ENCODE measurements at places on chromosomes 16 and 17. TPM values are rescaled to one million over a fixed set of nuclear protein-coding genes. Genes with fewer than 3 reads are reported as not detected.

DNA sequence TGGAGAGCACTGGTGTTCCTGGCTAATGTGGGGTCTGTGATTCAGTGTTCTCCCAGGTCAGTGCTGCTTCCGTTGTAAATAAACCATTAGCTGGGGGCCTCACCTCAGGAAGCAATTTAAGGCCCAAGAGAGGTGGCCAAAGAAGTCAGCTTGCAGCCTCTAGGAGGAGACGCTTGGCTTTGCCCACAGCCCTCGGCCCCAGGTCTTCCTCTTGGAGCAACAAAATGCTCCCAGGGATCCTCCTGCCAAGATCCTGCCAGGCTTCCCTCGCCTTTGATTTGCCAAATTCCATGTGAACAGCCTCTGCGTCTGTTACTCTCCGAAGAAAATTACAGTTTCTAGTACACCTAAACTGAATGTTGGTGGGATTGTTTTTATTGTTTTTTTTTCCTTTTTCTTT, 62.4 kb upstream of the TBX2 start:
- no peak for DNase-seq

The TAT gene
- not detected for total RNA-seq

The MYH11 gene
- 306 TPM for total RNA-seq

DNA sequence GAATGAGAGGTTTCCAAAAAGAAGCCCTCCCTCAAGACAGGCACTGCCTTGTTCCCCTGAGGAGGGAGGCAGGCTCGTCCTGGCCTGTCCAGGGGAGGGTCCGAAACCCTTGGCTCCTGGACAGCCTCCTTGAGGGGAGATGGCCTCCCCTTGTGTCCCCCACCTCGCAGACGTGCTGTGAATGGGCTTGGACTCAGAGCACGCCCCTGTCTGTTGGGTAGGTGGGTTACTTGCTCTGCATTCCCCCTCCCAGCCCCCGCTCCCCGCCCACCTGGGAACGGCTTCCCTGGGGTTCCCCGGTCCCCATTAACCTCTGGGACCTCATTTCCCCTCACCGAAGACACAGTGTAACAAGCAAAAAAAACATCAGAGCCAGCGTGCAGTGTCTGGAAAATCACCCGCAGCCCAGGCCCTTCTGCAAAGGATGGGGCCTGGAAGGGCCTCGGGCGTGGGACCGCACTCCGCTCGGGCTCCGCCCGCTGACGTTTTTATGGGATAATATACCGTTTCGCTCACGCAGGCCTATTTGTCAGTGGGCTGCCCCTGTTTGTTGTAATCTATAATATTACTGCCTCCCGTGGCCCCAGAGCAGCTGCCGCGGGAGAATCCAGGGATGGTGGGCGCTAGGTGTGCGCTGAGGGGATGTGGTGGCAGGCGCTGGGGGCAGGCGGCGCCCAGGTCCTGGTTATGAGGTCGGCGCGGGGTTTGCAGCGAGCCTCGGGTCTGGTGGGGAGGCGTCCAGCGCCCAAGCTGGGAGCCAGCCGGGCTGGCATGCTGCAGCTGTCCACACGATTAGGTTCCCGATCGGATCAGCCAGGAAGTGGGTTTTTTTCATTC, 11.1 kb downstream of the BAHCC1 start:
- DNase-seq = no peak

The CRYM gene
- 2.0 TPM for total RNA-seq

- DNase-seq = no peak
Measured at GRCh38 chr16:67926181-67926750, 5.4 kb downstream of the CTRL start.

The KRT34 gene
- 0.57 TPM for total RNA-seq

- DNase-seq = no peak
Measured at GRCh38 chr16:78331731-78332130, 232.3 kb downstream of the WWOX start.

- DNase-seq = no peak
Measured at GRCh38 chr17:72077326-72077960, 43.4 kb upstream of the SOX9 start.

DNA sequence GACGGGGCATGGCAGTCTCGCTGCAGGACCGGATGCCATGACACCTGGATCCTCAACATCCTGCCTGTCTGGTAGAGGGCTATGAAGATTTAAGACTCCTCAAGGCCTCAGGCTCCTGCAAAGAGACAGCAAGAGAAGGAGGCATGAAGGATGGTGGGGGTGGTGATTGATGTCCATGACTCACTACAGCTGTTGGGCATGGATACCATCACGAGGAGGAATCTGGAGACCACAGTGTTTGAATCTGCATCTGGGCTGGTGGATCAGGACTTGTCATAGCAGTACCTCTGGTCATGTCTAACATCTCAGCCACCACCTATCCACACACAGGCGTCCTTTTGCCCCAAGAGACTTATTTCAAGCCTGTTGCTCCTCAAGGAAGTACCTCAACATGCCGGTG, 50.2 kb upstream of the WSCD1 start:
- no peak for DNase-seq

DNA sequence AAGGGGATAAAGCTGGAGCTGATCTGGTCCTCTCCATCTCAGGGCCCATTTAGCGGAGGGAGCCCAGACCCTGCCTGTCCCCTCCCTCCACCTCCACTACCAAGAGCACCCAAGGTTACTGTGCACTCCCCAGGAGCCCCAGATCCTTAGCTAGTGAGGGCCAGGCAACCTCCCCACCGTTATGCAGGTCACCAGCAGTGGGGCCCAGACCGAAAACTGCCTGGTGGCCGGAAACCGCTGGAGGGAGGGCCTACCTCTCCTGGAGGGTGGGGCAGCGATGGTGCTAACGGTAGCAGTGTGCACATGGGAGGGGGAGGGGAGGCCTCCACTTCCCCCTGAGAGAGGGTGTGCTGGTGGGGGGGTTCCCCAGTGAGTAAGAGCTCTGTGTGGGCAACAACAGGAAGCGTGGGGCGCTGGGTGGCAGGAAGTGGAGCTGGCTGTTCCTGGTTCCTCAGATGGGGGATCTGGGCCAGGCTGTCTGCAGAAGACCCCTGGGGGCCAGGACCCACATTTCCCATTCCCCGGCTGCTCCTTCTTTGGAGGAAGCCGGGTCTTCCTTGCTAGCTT, 4.4 kb downstream of the FMNL1 start:
- DNase-seq = peak; percentile 80

- no peak for DNase-seq
Measured at GRCh38 chr17:61202564-61202963, 197.1 kb upstream of the TBX2 start.

GRCh38 chr16:25030420-25031131, 15.4 kb upstream of the ARHGAP17 start:
- no peak for DNase-seq

DNA sequence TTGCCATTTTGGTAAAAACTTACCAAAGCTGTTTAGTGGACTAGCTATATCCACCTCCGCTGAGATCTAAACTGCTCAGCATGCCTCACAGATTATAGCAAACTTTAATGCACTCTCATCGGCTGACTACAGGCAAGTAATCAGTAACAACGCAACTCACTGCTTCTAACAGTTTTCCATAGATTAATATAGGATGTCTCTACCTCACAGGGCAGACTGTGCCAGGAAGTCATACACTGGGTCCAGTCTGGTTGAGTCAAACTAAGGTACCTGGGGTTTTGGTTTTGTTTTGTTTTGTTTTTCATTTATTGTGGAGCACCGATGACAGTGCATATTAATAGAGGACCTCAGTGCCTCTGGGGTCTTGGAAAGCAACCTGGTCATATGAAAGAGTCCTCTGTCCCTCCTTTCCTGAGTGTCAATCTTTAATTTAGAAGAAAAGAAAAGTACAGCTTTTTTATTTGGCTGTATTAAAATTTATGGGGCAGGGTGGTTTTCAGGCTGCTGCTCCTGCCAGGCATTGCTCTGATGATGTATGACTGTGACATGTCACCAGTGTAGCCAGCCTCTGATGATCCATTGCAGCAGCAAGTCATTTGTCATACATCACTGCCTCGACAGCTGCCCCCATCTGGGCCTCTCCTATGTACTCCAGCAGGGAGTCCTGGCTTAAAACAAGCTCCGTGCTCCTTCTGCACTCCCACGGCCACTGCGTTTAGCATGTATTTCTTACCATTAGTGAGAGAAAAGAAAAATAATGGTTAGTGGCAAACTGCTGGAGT, 854.1 kb downstream of the KCNJ2 start:
- no peak for DNase-seq

- DNase-seq = no peak
Measured at GRCh38 chr16:85755929-85756768, 5.3 kb upstream of the C16orf74 start.

- no peak for DNase-seq
Measured at GRCh38 chr16:58644765-58645487, 15.3 kb upstream of the CNOT1 start.

DNA sequence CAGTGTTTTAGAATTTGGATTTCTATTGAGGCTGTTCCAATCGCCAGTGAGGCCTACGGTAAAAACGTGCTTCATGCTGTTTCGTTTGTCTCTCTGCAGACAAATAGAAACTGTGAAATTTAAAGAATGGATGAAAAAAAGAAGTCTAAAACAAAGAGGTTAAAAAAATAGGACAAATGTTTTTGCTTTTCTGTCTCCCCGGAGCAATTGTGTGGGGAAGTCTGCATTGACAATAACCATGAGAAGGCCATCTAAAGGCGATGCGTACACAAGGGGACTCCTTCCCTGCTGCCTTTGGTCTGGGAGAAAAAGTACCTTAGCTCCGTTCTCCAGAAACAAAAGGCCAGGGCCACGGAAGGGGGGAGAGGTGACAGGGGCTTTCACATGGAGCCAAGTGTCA, 4.6 kb upstream of the ZFHX3 start:
- no peak for DNase-seq

DNA sequence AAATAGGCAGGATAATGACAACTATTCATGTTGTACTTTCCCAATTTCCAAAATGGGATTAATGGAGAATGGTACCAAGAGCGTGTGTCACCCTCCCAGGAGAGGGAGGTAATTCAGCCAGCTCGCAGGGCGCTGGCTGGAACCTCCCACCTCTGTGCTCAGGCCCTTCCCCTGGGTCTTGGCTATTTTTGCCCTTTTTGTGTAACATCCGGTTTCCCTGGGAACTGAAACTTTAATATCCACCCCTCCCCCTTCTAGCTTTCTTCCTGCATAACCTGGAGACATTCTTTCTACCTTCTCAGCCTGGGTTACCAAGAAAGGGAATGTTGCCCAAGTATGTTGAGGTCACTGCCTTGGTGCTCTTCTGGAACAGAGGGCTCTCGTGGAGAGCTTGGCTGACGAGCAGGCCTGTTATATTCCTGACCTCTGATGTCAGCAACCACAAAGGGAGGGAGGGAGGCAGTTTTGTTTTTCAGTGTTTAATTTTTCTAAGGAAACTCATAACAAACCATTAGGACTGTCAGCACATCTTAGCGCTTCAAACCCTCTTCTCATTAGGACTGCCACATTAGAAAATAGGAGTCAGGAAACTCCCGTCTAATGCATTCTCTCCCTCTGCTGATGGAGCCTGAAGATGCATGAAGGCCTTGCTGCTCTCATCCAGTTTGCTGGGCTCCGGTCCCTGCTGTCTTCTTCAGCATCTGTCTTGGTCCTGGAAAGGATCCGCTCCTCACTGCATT, 25.6 kb downstream of the ITGB3 start:
- no peak for DNase-seq

The CEP112 gene
- total RNA-seq = 7.1 TPM

- DNase-seq = no peak
Measured at GRCh38 chr17:79182176-79183042, 107.8 kb downstream of the ENGASE start.

GRCh38 chr17:7177191-7177953, 1.8 kb downstream of the ASGR1 start:
- DNase-seq = no peak

GRCh38 chr16:56944954-56945839, 13.3 kb downstream of the HERPUD1 start:
- no peak for DNase-seq

DNA sequence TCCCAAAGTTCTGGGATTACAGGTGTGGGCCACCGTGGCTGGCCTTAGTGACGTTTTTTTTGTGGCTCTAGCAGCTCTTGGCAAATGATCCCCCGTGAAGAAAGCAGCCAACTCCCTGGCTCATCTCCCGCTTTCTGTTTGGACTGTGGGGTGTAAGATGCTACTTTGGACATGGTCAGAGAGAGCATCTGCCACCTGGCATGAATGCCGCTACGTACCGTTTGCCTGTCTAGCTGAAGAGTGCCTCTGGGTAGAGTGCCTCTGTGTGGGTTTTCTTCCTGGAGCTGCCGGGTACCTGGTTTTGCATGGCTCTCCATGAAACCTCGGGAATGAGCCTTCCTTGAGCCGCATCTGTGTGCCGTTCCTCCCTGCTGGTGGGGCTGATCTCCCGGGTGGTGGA, 34.3 kb downstream of the NDEL1 start:
- no peak for DNase-seq

The AATF gene
- 29.6 TPM for total RNA-seq

The PRR35 gene
- not detected for total RNA-seq

Data from esophagus squamous epithelium (tissue), 5 donors.